ENCODE measurements at places on chromosomes 5 and 9.

DNA sequence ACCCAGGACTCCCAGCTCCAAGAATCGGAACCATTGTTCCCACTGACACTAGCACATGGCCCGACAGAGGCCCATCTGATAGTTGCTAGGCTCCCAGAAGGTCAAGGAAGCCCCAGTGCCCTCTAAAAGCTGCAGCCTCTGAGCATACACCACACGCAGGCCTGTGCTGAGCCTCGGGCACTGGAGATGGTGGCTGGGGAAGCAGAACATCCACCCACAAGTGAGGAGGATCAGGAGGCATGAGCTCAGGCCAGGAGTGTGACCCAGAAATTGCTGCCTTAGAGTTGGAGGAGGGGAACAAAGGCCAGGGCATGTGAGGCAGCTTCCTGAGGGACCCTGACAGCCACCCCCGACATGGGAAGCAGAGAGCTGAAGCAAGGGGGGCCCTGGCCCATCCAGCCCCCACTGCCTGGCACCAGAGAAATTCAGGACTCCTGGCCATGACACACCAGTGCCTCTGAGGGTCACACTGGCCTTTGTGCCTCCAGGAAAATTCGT lies 21.4 kb downstream of the IPPK start:
- DNase-seq: no peak

DNA sequence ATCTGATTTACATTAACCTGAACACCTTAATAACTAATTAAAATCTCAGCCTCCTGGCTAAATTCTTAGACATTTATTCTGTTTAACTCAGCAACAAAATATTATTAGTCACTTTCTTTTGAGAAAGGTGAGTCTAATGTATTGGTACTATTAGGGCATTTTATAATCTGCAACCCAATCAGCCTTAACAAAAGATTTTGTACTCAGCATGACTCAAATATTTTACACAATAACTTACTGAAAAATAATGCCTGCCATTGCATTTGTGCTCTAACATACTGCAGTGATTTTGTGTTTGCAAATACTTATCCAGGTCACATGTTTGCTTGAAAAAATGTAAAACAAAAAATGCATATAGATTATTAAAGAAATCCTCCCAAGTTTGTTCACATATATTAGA lies 1129.9 kb downstream of the TAF11L14 start:
- DNase-seq: no peak

- no peak for DNase-seq
These were observed 34.1 kb downstream of the BNIP1 start for GRCh38 chr5:173178369-173178910.

DNA sequence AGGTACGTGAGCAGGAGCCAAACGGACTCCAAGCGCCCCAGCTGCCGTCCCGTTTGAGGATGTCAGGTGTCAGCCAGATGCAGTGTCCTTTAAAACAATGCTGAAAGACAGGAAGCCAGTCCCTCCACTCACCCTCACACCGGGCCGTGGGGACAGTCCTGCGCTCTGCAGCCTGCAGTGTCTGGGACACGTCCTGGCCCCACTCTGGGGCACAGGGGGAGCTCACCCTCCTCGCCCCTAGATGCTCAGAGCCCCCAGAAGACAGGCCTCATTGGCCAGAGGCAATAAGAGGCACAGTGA lies 79.7 kb downstream of the ZNF354C start:
- DNase-seq: no peak

DNA sequence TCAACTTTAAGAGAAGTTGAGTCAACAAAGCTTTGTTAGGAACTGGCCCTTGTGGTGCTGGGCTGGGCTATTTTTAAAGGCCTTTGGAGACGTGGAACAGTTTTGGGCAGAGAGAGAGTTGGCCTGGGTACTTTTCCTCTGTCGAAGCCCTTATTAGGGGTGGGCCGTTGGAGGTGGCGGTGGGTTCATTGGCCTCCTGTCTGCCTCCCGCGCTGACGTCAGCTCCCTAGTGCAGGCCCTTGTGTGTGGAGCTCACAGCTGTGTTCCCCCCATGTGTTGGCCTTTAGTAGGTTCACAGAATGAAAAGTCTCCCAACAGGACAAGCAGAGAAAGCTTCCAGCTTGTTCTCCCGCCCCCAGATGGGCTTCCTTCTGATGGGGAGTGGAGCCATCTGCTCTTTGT lies 2.7 kb downstream of the NCS1 start:
- DNase-seq: no peak

DNA sequence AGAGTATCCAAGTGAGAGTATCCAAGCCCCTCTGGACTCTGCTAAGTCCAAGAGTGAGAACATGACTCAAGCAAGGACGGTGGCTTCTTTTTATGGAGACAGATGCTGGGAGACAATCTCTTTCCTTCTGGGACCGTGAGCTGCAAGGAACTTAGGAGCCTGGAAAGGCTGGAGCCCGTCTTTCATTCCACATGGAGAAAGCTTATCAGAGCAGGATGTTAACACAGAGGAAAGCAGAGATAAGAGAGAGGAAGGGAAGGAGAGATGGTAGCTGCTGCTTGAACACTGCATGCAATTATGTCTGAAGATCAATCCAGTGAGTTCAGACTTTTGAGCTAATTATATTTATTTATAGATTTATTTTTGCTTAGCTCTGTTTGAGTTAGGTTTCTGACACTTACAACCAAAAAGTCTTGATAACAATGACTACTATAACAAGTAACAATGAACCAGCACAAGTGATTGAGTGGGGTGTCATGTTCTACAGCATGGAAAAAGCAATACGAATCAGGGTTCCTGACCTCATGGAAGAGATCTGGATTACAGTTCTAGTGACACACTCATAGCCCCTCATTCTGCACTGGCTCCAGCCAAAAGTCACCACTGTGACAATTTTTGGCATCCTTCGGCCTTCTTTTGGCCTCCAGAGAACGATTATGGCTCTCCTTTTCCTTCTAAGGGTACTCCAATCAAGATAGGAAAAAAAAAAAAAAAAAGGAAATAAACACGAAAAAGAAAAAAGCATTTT lies 71.5 kb downstream of the PRLR start:
- DNase-seq: no peak

DNA sequence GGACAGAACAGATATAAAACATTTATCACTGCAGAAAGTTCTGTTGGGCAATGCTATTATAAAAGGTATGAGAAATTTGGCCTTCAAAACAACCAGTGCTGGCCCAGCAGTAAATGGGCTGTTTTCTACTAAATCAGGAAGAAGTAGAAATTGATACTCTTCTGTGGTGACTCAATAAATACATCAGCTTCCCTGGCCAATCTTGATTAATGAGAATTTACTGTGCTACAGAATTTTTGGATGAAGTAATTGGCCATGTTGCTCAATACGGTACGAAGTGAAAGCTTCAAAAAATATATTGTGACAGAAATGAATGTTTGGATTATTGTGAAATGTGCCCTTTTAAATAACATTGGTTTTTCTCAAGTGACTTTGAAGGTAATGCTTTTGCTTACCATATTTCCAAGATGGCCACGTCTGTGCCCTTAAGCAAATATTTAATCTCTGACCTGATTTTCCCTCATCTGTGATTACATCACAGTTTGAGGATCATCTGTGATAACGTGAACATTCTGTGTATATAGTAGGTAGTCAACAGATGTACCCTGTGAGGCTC lies 4.2 kb downstream of the DNAJA1 start:
- no peak for DNase-seq

DNA sequence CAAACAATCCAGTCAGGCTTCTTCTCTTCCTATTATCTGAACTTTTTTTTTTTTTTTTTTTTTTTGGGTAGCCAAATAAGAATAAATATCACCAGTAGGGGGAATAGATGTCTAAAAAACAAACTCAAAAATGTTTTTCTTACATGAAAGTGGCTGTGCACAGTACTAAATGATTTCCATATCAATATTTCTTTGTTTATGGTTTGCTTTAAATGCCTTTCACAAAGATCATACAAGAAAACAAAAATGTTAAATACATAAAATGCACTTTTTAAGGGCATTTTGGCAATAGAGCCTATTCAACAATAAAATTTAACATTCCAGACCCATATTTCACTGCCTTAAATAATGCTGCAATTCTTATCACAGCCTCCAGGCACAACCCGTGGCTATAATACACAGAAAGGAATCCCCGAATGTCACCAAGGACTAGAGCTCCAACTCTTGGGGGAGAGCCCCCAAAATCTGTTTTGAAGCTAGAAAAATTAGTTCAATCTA lies 91.1 kb upstream of the TBCA start:
- no peak for DNase-seq

DNA sequence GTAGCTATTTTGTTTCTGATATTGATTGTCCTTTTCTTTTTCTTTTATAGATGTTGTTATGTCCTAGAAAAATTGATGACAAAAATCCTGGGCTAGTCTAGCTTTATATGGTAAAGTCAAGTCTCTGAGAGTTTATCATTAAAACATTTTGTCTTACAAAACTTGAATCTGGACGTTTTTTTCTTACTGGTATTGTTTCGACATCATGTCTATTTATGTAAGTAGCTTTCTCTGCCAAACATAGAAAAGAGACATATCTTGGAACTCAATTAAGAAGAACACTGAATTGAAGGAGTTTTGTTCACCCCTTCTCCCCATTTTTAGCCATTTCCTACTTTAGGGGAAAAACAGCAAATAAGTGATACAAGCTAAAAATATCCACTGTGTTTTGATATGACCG lies 151.5 kb downstream of the ISOC1 start:
- no peak for DNase-seq

DNA sequence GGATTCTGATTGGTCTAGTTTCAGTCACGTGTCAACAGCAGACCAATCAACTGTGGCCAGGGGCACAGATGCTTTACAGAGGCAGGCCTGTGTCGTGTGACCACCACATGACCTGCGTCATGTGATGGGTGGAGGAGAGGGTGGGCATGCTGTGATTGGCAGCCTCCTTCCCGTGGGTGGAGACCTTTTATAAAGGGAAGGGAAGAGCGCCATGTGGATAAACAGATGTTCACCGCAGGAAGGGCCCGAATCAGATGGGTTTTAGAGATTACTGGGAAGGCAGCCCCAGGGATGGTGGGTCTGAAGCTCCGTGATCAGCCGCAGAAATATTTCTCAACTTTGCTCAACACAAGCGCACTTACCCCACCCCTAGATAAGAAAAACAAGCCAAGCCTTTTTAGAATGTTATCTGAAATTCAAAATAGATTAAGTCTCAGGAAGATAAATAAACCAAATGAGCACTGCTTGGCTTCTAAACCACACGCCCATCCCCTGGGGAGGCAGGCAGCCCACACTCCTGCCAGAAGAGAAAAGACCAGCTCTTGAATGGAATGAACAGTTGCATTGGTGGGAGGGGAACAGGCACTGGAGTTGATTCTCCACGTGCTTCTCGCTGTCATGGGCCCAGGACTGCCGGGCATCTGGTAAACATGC lies 43.6 kb downstream of the ROPN1L start:
- no peak for DNase-seq

DNA sequence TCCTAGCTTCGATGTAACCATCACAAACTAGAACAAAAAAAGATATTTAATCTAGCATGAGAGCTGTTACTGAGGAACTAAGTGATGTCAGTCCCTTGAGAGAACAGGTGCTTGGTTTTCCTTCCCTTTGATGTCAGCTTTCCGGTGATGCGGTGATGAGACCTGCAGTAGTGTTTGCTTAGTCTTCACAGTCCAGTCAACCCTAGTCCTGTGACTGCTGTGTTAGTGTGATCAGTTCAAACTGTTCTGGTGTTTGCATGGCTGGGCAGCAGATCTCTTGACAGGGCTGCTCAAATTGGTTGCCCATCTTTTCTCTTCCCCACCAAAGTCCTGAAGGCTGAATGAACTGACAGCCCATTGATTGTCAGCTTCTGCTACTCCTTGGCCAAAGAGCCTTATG lies 608.6 kb upstream of the DAB2 start:
- DNase-seq: peak; percentile 99

DNA sequence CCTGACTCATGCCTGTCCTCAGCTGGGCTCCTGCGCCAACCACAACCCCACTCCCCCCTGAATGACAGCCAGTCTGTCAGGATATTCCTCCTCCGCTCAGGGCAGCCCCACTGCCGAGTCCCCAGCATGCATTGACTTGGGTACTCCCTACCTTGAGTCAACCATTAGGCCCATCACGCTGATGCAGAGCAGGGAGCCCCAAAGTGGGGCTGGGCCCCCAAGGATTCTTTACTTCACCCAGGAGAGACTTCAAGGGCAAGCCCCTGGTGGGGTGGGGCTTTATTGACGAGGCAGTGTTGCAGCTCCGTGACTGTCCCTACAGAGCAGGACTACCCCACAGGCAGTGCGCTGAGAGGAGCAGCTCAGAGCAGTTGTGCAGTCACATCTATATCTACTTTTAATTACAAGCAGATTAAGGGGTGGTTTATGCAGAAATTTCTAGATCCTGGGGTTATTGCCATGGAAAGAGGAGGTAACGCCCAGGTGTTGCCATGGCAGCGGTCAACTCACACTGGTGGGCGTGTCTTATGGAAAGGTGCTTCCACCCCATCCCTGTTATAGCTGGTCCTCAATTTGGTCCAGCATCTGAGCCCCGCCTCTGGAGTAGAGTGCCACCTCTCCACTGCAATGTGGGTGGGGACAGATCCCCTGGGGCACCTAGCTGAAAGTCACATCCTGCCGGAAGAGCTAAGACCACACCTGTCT lies 32.1 kb upstream of the FCN1 start:
- DNase-seq: no peak

DNA sequence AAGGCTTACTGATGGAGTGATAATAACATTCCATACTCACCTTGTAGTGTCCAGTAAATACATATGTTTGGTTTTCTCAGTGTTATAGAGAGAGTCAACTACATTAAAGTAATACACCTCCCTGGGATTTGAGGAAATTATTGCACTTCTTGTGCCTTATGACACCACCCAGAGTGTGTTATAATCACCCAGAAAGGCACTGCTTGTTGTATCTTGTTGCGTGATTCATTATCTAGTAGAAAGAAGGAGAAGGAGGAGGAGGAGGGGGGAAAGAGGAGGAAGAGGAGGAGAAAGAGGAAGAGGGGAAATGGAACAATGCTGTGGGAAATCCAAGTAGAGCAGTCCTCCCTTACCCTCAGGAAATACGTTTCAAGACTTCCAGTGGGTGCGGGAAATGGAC lies 661.8 kb upstream of the WWC1 start:
- no peak for DNase-seq

GRCh38 chr5:96751203-96752169 lies 56.3 kb downstream of the ERAP1 start:
- DNase-seq: no peak

GRCh38 chr9:114883709-114884108 lies 46.7 kb downstream of the TNFSF8 start:
- DNase-seq: no peak

GRCh38 chr5:18944771-18945170 lies 1043.2 kb downstream of the CDH18 start:
- no peak for DNase-seq
